Natural killer cell (primary cell): ENCODE measurements at places on chromosomes 11 and 22.
A peak's percentile ranks its signal among the peaks of the same experiment; 100 is the strongest.

DNA sequence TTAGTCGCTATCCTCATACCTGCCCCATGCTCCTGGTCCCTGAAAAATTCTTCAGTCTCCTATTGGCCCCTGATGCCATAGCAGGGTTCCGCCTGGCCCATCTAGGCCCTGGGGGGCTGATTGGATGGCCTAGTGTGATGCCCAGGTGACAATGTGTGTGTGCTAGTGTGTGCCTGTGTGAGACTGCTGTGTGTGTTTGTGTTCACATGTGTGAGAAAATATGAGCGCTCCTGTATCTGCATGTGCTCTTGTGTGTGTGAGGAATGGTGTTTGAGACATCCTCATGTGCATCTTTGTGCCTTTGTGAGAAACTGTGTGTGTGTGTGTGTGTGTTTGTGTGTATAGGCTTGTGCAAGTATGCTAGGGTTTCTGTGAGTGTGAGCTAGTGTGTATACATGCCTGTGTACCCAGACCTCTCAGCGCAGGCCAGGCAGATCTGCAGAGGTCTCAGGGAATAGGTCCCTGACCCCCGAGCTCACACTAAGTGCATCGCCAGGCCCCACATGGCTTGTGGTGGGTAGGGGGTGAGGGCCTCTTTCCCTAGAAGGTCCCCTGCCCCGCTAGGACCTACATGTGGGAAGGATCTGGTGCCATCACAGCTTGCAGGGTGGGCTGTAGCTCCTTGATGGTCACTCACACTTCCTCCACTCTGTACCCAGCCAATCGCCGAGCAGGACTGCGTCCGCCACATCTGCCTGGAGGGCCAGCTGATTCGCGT, 64.6 kb downstream of the OTOG start:
- DNase-seq = no peak
- no peaks in the 10 kb centered on the region for H3K4me1 ChIP-seq
- H3K27me3 ChIP-seq = no peaks in the 10 kb centered on the region
- H3K36me3 ChIP-seq = no peaks in the 10 kb centered on the region
- no peak overlapping the region for H3K4me3 ChIP-seq

GRCh38 chr11:128853559-128853958, 13.5 kb downstream of the KCNJ1 start:
- no peaks in the 10 kb centered on the region for H3K36me3 ChIP-seq
- H3K4me1 ChIP-seq = no peaks in the 10 kb centered on the region
- H3K4me3 ChIP-seq = no peak overlapping the region
- H3K27ac ChIP-seq = no peak overlapping the region

DNA sequence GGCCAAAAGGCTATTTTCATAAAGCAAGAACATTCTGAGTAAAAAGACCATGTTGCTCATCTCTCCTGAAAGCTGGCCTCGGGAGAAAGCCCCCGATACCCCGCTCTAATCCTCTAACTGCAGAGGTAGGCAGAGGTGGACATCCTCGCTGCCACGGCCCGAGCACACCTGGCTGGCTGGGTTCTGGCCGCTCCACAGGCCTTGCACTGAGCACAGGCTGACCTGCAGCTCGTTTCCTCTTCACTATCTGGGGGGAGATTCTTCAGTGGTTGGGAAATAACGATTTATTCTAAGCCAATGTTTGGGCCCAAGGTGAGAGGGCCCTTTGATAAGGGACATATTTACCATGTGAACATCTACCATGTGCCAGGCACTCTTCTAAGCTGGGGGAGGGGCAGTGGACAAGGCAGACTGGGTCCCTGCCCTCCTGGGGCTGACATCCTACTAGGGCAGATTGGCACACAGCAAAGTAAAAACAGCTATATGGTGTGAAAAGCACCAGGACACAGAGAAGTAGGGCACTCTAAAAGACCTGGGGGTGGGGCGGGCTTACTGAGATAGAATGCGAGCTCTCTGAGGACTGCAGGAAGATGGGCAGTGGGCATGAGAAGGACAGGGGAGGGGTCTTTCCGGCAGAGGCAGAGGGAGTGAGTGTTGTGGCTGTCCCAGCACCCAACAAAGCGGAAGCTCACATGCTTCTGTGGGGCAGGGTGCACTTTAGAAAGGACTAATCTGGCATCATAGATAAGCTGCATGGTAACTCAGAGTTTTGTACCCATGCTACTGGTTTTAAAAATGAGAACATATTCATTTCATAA, 65.5 kb upstream of the ARFGAP3 start:
- no peak for DNase-seq
- H3K4me3 ChIP-seq = no peak overlapping the region
- H3K36me3 ChIP-seq = no peaks in the 10 kb centered on the region
- no peaks in the 10 kb centered on the region for H3K27me3 ChIP-seq

- no peak overlapping the region for H3K27ac ChIP-seq
- H3K36me3 ChIP-seq = no peaks in the 10 kb centered on the region
- H3K27me3 ChIP-seq = no peaks in the 10 kb centered on the region
Measured at GRCh38 chr11:109853156-109853776, 239.9 kb upstream of the ZC3H12C start.

GRCh38 chr22:45503050-45503815, 550 bp downstream of the FBLN1 start:
- no peaks in the 10 kb centered on the region for H3K36me3 ChIP-seq
- H3K4me3 ChIP-seq = no peak overlapping the region
- DNase-seq = no peak
- peaks cover 4% of the 10 kb centered on the region for H3K4me1 ChIP-seq

DNA sequence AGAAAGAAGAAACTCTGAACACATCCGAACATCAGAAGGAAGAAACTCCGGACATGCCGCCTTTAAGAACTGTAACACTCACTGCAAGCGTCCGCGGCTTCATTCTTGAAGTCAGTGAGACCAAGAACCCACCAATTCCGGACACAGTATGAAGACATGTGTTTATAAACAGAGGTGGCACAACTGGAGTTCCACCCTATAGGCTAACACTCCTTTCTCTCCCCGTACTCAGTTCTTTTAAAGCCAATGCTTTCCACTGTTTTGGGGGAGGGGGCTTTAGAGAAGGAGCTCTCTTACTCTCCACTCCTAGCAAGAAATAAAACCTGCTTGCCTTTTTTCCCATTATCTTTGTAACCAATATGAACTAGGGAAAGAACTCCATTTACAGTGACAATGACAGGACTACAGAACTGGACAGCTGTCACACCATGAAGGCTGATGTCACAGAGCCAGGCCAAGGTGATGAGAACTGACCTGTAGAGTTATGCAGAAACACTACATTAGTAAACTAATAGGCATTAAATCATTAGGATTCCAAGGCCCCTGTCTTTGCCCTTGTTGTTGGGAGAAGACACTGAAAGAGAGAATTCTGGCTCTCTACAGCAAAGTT, 733 bp downstream of the TRIM5 start:
- no peak for DNase-seq
- H3K4me3 ChIP-seq = peak overlapping the region; percentile 68
- H3K36me3 ChIP-seq = peaks cover 10% of the 10 kb centered on the region
- H3K27me3 ChIP-seq = no peaks in the 10 kb centered on the region

DNA sequence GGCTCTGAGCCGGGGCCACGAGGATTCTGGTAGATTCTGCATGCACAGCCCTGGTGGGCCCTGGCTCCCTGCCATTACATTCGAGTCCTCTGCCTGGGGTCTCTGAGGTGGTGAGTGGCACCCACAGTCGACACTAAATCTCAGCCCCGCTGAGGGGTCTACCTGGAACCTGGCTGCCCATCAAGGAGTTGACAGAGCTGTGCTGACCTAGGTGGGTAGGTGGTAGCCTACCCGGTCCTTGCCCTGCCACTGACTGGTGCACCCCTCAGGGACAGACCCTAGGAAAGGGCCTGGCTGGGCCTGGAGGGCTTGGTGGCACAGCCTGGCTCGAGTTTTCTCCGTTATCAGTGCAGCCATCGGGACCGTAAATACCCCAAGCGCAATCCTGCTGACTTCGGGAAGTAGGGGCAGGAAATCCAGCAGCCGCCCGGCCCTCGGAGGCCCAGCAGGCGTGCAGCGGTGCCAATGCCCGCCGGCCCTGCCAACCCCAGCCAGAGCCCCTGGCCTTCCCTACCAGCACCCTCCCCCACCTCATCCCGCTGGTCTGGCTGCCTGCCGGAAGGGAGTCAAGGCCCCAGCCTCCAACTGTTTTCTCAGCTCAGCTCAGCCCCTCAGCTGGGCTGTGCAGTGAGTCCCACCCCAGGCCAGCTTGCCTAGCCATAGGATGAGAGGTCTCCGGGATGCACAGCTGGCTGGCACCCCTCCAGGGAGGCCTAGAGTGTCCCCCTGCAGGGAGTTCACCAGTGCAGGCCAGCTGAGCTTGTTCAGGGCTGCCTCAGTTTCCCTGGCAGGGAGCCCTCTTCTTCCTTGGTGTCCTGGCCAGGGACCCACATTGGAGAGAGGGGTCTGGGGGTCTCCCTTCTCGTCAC, 80.4 kb upstream of the KCNQ1OT1 start:
- H3K4me1 ChIP-seq = peaks cover 10% of the 10 kb centered on the region
- DNase-seq = no peak
- H3K27me3 ChIP-seq = peaks cover 2% of the 10 kb centered on the region
- H3K4me3 ChIP-seq = no peak overlapping the region
- no peaks in the 10 kb centered on the region for H3K36me3 ChIP-seq

DNA sequence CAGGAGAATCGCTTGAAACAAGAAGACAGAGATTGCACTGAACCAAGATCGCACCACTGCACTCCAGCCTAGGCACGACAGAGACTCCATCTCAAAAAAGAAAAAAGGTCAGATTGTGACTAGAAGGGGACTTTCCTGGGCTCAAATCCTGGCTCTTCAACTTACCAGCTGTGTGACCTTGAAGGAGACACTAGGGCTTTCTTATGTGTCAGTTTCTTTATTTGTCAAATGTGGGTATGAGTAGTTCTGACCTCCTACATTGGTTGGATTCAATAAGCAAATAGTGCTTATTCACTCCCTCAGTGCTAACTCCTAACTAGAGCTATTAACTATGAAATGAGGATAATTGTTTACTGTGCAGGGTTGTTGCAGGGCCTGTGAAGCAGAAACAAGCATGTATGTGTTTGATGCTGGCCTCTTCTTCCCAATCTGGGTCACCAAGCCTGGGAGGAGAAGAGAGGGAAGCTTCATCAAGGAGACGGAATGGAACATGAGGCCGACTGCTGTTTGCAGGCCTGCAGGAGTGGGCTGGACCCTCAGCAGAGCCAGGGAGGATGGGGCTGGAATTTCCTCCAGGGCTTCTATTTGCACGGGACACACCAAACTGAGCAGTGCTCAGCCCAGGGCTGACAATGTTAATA, 22.5 kb downstream of the RHOD start:
- H3K36me3 ChIP-seq = no peaks in the 10 kb centered on the region
- no peak overlapping the region for H3K27ac ChIP-seq
- no peak for DNase-seq
- H3K4me1 ChIP-seq = peaks cover 16% of the 10 kb centered on the region
- peaks cover 3% of the 10 kb centered on the region for H3K27me3 ChIP-seq

DNA sequence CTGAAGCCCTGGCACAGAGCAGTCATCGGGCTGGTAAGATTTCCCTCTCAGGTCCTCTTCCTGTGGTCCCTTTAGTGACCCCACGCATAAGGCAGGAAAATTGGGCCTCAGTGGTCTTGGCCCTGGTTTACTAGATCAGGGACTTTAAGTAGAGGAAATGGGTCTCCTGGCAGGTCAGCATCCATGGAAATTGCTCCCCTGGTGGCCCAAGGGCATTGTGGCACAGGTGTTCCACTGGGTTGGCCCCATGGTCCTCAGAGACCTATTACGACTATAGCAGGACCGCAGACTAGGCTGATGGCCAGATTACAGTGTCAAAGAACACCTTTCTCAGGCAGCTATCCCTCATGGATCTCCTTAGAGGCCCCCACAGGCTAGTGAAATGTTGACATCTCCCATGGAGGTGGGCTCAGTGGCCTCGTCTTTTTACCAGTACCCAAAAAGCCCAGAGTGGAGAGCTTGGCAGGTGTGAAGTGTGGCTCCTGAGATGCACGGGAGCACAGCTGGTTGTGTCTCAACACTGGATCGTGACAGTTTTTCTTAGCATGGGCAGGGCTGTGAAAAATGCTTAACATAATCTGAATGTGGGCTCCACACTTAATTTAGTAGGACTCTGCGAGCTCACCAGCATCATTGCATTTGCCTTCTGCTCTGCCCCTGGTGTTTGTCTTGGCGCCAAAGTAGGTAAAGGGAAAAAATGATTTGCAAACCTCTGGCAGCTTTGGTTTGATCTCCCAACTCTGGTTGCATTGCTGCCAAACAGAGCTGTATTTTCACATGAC, 74.2 kb downstream of the ZBTB16 start:
- peaks cover 83% of the 10 kb centered on the region for H3K4me1 ChIP-seq
- no peaks in the 10 kb centered on the region for H3K27me3 ChIP-seq
- no peak overlapping the region for H3K4me3 ChIP-seq
- H3K27ac ChIP-seq = peak overlapping the region; percentile 40
- no peaks in the 10 kb centered on the region for H3K36me3 ChIP-seq
- DNase-seq = no peak

GRCh38 chr11:82076126-82076525, 657.5 kb downstream of the FAM181B start:
- H3K36me3 ChIP-seq = no peaks in the 10 kb centered on the region
- no peak overlapping the region for H3K27ac ChIP-seq
- H3K27me3 ChIP-seq = no peaks in the 10 kb centered on the region

DNA sequence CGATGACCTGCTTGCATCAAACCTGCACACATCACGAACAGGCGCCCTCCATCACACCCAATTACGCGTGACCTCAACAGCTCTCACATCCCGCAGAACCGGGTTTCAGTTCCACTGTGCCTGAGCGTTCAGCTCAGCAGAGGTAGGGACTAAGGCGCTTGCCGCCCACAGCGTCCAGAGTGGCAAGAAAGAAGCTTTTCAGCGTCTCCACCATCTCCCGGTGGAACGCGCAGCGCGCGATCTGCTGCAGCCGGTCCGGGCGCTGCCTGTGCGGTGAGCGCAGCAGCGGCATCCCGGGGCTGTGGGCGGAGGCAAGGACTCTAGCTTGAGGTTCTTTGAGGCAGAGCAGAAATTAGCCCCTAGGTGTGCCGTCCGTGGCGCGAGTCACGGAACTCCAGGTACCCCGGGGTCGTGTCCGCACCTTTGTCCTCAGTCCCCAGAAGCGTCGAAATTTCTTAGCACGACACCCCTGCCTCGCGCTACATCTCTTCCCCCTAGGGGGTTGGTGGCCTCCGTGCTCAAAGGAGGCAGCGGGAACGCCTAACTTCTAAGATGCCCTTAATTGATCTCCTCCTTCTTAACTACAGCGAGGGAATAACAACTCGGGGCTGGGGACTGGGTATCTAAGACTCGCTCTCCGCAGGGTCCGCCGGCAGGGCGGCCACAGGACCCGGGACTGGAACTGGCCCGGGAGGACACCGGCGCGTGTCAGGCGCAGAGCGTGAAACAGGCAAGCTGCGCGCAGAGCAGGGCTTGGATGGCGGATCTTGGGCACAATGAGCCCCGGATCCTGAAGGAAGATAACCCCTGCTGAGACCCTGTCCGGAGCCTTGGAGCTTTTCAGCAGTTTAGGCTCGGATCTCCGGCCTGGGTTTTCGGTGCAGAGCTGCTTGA, 1.7 kb upstream of the CALCA start:
- H3K36me3 ChIP-seq = no peaks in the 10 kb centered on the region
- DNase-seq = peak; percentile 45
- H3K4me3 ChIP-seq = no peak overlapping the region
